T-helper 1 cell (primary cell): ENCODE measurements at places on chromosomes 5 and 9.
A peak's percentile ranks its signal among the peaks of the same experiment; 100 is the strongest.

GRCh38 chr5:150410524-150411244, 2.0 kb downstream of the CD74 start:
- peak; percentile 37 for DNase-seq

DNA sequence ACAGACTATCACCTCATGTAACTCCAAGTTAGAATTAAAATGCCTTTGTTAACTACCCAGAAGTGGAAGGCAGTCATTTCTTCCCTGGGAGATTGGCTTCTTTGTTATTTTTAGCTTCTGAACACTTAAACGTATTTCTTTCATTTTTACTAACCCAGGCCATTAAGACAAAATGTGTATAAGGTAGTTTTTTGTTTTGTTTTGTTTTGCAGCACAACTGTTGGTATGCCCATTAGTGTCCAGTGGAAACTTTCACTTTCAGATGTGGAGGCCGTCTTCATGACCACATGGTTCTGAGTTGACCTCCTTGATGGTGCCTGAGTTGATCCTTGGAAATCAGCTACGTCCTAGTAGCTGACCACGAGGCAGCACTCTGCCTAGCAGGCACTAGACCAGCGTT, 264.6 kb upstream of the ZNF608 start:
- DNase-seq, result no peak

DNA sequence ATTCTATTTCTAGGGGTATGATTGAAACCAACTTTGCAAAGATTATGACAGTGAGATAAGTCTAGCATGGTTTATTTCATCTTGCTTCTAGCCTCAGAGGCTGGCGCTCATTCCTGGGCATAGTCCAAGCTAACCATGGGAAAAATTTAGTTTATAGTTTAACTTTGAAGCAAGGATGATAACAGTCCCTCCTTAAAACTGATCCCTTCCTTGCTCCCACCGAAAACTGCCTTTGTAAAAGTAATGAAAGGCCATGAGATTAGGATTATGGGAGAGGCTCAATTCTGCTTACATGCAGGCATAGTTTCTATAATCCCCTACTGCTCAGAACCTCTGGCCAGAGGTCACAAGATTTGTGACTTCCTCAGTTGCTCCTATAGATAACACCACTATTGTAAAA, 75.7 kb downstream of the TARS1 start:
- DNase-seq, result no peak

GRCh38 chr9:127746959-127747569, 12.0 kb upstream of the TOR2A start:
- no peak for DNase-seq

- DNase-seq, result no peak
Measured at GRCh38 chr5:95826949-95827891, 4.7 kb upstream of the GLRX start.

- DNase-seq, result no peak
Measured at GRCh38 chr9:126528111-126528510, 85.6 kb upstream of the LMX1B start.

- no peak for DNase-seq
Measured at GRCh38 chr5:131533836-131534235, 101.2 kb downstream of the RAPGEF6 start.

GRCh38 chr5:179763215-179763945, 30.4 kb upstream of the LTC4S start:
- DNase-seq, result peak; percentile 35

- DNase-seq, result no peak
Measured at GRCh38 chr9:80555782-80556325, 984.1 kb downstream of the TLE4 start.

DNA sequence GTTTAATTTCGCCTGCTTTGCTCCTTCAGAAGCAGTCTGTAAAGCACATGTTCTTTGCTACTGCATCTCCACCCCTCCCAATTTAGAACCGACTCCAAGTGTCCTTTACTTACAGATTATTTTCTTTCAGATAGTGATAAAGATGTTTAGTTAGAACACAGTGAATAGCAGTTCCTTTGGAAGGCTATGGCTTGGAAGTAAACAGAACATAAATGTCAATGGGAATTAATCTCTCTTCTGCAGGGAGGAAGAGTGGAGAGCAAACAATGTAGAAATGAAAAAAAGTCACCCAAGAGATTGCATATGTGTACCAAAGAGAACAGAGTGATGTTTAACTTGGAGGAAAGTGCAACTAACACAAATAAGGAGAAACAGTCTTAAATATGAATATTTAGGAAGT, 4.2 kb upstream of the CARTPT start:
- no peak for DNase-seq

DNA sequence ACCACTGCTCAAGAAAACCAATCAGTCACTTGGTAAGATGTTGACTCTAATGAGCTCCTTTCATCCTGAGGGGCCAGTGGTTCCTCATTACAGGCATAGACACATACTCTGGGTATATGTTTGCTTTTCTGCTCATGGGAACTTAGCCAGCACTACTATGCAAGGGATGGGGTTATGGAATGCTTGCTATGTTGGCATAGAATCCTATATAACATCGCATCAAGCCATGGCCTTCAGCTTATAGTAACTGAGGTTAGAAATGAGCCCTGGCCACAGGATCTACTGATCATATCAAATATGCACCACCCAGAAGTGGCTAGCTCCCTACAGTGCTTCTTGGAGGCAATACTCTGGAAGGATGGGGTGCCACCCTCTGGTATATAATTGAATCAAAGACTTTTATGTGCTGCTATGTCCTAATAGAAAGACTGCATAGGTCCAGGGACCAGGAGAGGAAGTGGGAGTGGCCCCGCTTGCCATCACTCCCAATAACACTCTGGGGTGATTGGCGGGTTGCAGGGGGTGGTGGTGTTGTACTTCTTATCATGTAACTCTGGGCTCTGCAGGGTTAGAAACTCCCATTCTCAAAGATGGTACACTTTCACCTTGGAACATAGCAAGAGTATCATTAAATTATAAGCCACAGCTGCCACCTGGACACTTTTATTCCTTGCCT, 70.3 kb downstream of the ZNF366 start:
- DNase-seq, result no peak

GRCh38 chr5:120413686-120414085, 50.4 kb upstream of the PRR16 start:
- DNase-seq, result no peak

DNA sequence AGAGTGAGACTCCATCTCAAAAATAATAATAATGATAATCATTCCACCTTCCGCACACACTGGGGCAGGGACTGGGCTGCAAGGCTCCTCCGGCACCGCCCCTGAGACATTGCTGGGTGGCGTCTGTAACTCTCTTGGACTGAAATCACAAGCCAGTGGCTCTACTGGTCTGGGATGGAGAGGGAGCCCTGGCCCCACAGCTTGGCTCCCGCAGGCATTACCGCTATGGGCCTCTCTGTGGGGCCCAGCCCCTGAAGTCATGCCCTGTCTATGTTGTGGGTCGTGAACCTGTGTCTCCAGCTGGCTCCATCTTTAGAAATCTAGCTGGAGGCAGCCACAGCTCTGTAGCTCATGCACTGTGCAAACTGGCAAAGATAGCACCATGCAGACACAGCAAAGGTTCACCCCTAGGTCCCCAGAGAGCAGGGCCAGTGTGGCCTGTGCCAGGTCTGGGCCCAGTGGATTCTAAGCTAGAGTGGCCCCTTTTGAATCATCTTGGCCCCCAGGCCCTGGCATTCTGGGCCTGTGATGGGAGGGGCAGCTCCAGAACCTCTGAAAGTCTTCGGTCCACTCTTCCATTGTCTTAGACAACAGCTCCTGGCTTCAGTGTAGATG, 36.1 kb upstream of the COL5A1 start:
- DNase-seq, result no peak

DNA sequence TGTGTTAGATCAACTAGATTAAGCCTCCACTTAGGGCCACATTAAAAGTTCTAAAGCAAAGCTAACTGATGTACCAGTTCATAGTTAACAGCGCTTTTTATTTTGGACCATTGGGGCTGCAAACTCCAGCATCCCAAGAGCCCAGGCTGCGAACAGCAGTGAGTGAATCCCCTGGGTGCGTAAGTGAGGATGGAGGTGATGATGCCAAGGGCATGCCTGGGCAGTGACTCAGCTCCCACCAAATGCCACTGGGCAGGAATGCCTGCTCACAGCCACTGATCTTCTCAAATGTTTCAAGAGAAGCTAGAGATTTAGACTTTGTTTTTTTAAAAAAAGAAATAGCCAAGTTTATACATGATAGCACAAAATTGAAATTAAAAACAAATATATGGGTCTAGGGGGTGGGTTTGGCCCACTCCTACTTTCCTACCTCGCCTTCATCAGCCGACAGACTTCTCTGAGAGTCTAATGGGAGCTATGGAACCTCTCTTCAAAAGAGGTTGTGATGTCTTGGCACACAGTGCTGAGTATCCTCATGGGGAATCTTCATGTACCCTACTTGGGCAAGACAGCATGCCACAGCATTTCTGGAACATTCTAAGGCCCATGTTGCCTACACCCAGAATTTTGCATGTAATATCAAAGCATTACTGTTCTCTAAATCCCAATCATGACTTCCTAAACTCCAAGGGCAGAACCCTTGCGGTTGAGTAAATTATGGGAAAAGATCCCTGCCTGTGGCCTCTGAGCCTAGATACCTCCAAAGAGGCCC, 398.1 kb downstream of the EBF1 start:
- no peak for DNase-seq

GRCh38 chr9:108869092-108869725, 7.1 kb downstream of the ACTL7A start:
- DNase-seq, result no peak

DNA sequence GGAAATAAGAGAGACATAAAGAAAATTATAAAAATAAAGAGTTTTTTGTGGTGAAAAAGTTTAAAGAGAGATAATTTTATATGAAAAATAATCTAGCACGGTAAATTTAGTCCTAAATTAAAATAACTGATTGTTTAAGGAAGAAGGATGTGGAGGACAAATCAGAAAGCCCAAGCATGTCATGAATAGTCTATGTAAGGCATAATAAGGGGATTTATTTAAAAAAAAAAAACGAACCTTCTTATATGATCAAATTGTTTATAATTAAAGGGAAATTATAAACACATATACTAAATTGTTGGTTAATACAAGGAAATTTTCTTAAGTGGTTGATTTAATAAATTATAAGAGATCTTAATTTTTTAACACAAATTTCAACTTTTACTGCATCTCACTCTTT, 551.8 kb upstream of the TYRP1 start:
- no peak for DNase-seq
